A549 treated with CORT108297 at 1 μM for 4 hours (cell line): ENCODE measurements at places on chromosomes 11 and 22. TPM values are rescaled to one million over a fixed set of nuclear protein-coding genes. Genes with fewer than 3 reads are reported as not detected.

The BARX2 gene
- not detected in 5 replicates for total RNA-seq

The CSNK2A3 gene
- 1.4 to 2.3 TPM (median 1.8 TPM) in 5 replicates for total RNA-seq

The HIPK3 gene
- total RNA-seq = 12.2 to 17.8 TPM (median 15.2 TPM) in 5 replicates

The RASGRP2 gene
- total RNA-seq = 1.0 to 1.5 TPM (median 1.1 TPM) in 5 replicates

The RAPSN gene
- 0.11 to 0.34 TPM (median 0.13 TPM) in 3 of 5 replicates, not detected in the others for total RNA-seq

The DCDC1 gene
- 0.28 to 0.69 TPM (median 0.57 TPM) in 5 replicates for total RNA-seq

The GNG3 gene
- not detected in 5 replicates for total RNA-seq

The MCHR1 gene
- total RNA-seq = not detected in 5 replicates

The MS4A3 gene
- not detected in 5 replicates for total RNA-seq

The SAA4 gene
- not detected in 5 replicates for total RNA-seq

The ELMOD1 gene
- total RNA-seq = 0.12 to 0.42 TPM (median 0.19 TPM) in 5 replicates

The MGAT3 gene
- total RNA-seq = 0.28 to 0.57 TPM (median 0.47 TPM) in 5 replicates

The BAD gene
- total RNA-seq = 74.5 to 102 TPM (median 92.9 TPM) in 5 replicates

The C22orf31 gene
- total RNA-seq = not detected in 5 replicates

The TRIM51 gene
- total RNA-seq = not detected in 5 replicates

The SORL1 gene
- 1.5 to 1.7 TPM (median 1.6 TPM) in 5 replicates for total RNA-seq

The MB gene
- total RNA-seq = 6.7 to 8.9 TPM (median 7.7 TPM) in 5 replicates

The APOBEC3H gene
- 0.14 to 0.53 TPM (median 0.41 TPM) in 5 replicates for total RNA-seq

The P2RX6 gene
- 0.35 to 1.1 TPM (median 0.70 TPM) in 5 replicates for total RNA-seq

The LARGE2 gene
- total RNA-seq = 1.2 to 3.6 TPM (median 2.4 TPM) in 5 replicates
